GOT3 (cell line): ENCODE measurements at places on chromosomes 2 and 18.

DNA sequence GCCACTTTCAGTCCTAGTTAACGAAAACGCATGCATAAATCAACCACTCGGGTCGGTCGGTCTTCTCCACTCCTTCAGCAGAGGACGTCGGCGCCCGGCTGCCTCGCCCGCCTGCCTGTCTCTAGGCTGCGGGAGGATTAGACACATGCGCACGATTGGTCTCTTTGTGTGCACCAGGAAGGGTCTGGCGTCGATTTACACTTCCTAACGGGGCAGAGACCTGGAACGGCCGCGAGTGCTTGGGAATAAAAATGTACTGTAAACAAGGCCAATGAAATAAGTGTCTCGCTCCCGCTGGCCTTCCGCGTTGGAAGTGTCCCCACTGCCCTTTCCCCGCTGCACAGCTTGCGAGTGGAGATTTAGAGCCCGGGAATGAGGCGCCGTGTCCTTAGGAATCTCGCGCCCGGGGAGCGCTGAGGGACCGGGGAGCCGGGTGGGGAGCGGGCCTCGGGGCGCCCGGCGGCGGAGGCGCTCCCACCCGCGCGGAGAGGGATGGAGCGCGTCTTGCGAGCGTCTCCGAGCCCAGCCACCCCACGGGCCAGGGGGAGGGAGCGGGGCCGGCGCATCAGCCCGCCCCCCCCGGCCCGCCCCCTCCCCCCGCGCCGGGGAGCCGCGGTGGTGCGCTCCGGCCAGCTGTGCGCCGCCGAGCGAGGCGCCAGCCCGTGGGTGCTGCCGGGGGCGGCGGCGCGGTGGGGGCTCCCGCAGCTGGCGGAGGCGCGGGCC lies at the start of gene DOK6:
Gene DOK6, plus strand, starts transcription at position 636 of the 723 bp plus-strand sequence.
- no peak for DNase-seq

DNA sequence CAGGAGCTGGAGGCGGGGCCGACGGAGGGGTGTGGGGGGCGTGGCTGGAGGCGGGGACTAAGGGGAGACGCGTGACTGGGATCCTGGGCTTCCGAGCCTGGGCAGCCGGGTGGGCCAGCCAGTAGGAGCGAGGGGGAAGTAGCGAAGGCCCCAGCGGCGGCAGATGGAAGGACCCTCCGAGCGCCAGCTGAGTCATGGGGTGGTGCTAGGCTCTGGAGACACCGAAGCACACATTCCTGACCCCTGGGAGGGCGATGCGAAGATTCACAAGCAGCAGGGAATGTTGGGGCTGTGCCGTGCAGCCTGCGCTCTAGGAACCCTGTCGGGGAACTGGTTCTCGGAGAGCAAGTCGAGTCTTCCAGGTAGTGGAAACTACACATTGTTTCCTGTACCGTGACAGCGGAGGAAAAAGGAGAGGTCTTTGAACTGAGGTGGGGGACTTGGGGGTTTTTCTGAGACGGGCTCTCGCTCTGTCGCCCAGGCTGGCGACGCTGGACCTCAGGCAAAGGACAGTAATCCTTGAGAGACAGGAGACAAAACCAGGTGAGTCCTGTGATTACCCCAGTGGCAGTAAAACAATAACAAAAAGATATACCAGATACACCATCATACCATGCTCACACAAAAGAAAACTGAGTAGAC lies 650 bp upstream of the AFG3L2 start:
- DNase-seq = no peak

GRCh38 chr2:120993661-120994060 lies 258.0 kb downstream of the GLI2 start:
- no peak for DNase-seq

DNA sequence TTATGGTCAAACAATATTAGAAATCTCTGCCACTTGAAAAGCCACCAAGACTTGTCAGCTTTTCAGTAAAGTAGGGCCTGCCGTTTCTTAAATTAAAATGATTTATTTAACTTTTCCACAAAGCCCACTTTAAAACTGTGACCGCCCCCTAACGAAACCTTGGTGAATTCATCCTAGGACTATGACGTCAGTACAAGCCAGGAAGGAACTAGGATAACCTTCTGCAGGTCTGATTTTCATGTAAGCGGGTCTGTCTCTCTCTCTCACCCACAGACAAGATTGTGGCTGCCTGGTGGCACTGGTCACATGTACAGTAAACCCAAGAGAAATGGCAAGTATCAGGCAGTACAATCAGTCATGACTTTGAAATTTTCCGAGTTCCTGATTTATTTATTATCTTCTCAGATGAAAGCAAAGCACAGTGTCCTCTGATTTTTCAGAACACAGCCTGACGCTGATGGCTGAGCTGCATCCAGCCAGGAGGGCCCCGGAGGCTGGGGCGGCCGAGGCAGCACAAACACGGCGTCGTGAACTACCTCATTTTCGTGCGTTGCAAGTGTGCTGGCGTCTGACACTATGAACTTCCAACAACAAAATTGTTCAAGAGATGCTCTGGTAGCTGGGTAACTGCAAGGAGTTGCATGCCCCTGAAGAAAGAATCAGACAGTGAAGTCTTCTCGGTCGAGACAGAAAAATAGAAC lies 18.9 kb downstream of the SALL3 start:
- DNase-seq = no peak

- DNase-seq = no peak
Measured at GRCh38 chr2:210536973-210537650, 19.3 kb upstream of the CPS1 start.
